ENCODE measurements at places on chromosomes 6 and 20.

DNA sequence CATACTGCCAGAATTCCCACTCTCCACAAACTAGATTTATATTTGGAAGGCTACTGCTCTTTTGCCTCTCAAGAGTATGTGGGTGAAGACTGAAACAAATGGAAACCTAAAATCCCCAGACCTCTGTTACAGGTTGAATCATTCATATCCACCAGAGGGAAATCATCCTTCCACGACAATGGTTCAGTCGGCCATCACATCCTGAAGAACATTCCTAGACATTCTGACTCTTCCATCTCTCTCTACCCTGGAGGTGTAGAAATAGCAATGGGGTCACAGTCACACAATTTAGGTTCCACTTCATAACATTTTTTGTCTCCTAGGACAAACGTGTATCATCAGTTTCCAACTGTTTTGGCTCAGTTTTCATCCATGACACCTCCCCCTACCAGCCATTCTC, 8.6 kb downstream of the GPX5 start:
- DNase-seq: no peak

DNA sequence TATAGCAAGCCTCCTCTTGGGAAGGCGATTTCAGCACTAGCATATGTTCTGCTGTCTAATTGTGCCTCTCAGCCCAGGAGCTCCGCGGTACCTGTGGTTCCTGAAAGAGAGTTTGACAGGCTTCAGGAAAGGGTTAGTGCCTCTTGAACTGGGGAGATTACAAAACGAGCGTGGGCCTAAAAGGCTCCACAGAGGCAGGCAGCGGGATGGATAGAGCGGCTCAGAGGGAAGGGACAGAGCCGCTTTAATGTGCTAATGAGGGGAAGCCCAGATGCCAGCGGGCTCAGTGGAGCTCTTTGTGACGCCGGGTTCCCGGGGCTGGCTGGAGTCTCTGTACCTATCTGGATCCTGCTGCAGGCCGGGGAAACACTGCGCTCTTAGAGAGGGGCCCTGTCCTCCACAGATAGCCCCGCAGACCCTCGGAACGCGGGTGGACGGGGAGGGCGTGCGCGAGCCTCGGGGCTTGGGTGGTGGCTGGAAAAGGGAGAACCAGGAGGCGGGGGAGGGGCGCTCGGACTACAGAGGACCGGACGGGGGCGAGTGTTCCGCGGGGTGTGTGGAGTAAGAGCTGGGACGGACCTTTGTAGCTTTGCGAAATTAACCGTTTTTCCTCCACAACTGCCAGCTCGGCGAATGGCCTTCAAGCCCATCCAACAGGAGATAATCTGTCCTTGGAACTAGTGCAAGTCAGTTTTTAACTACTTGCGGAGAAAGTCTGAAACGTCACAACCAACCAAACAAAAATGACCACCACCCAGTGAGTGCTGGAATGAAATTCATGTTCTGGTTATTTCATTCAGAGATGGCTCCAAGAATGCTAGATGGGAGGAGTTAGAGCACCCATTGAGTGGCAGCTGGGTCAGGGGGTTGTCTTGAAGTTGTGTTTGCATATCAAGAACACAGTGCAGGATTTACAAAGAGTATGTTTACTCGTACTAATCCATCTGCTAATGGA, 13.0 kb downstream of the SLC35F1 start:
- DNase-seq: peak; percentile 27

- no peak for DNase-seq
Measured at GRCh38 chr6:126167726-126168125, 172.2 kb upstream of the CENPW start.

DNA sequence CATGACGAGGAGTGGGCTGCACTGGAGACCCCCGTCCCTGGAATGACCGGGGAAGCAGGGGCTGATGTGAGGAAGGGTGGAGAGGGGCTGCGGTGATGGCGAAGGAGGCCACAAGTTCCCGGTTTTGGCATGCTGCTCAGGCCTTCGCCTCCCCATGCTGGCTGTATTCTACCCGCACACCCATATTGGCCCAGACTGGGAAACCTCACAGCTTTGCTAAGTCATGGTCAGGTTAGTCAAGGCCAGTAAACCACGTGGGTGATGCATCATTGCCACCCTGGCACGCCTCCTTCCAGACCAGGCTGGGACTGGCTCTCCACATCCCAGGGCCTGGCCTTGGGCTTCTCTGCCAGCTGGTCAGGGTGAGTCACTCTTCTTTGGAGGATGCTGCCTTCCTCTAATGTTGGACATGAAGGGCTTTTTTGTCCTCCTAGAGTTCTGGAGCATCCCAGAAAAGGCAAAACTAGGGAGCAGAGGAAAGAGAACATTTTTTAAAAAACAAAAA, 53.8 kb downstream of the PCNA start:
- DNase-seq: no peak

GRCh38 chr6:84847390-84848160, 83.2 kb upstream of the TBX18 start:
- no peak for DNase-seq

DNA sequence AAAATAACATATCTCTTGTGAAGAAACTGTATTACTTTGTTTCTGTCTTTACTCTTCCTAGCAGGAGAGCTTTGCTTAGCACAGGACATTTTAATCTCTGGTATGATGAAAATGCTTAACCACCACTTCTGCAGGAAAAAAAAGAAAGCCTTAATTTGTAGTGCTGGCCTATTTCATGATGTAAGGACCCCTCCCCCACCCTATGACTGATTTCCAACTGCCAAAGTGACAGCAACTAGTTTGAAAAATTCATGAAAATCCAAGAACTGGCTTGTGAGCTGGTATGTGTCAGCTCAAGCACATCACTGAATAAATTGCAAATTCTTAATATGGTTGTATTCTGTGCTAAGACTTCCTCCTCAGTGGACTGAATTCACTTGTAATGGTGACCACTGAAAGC, 125.3 kb downstream of the REV3L start:
- DNase-seq: no peak

GRCh38 chr6:133241901-133242636, 912 bp downstream of the EYA4 start:
- peak; percentile 20 for DNase-seq

- no peak for DNase-seq
Measured at GRCh38 chr6:4134841-4135664, at the start of gene ECI2. Gene ECI2 (minus strand): TSS chr6:4135575. CDS start chr6:4135560, 15 bp downstream.

GRCh38 chr20:36490191-36490590, 51.1 kb upstream of the MYL9 start:
- no peak for DNase-seq

DNA sequence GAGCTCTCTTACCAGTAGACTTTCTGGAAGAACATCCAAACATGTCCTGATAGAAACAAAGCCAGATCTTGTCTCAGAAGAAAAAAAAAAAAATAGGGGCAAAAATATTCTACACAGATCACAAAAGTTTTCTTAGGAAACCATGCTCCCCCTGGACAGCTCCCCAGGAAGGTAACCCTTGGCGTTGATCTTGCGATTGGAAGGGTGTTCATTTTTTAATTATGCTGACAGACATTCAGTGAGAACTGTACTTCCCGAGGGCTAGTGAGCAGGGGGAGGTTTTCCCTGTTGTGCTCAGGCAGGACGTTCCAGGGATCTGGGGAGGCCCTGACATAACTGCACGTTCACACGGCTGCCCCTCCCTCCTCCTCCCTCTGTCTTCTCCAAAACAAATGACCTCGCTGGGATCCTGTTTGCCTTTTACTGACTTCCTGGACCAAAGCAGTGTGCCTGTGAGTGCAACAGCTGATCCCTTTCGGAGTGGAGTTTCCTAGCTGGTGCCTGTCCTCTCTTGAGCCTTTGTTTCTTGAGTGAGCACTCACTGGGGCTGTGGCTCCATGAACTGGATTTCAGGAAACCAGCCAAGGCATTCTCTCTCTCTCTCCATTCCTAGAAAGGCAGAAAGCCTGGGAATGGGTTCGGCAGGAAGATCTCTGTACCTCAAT, 46.7 kb downstream of the MARCKS start:
- no peak for DNase-seq

GRCh38 chr6:43834528-43835155, 64.6 kb downstream of the VEGFA start:
- DNase-seq: no peak

- DNase-seq: no peak
Measured at GRCh38 chr20:24795436-24795835, 153.6 kb upstream of the CST7 start.

GRCh38 chr20:63154395-63154794, 61.5 kb downstream of the YTHDF1 start:
- no peak for DNase-seq

- no peak for DNase-seq
Measured at GRCh38 chr20:20363799-20364592, 3.9 kb upstream of the INSM1 start.

DNA sequence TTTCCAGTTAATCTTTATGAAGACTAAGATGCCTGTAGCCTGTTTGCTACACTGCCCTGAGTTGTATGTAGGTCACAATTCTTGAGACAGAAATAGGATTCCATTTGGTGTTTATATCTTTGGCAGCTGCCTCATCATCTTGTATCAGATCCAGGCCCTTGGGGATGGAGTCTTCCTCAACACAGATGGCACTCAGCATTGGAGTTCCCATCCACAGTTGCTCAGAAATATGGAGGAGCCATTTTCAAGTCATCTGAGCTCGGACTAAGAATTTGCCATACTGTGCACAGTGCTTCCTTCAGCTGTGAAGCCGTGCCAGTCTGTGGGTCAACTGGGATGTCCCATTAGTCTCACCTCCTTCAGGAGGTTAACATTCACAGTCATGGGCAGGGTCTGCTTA, 156.6 kb downstream of the ZDHHC14 start:
- DNase-seq: no peak

DNA sequence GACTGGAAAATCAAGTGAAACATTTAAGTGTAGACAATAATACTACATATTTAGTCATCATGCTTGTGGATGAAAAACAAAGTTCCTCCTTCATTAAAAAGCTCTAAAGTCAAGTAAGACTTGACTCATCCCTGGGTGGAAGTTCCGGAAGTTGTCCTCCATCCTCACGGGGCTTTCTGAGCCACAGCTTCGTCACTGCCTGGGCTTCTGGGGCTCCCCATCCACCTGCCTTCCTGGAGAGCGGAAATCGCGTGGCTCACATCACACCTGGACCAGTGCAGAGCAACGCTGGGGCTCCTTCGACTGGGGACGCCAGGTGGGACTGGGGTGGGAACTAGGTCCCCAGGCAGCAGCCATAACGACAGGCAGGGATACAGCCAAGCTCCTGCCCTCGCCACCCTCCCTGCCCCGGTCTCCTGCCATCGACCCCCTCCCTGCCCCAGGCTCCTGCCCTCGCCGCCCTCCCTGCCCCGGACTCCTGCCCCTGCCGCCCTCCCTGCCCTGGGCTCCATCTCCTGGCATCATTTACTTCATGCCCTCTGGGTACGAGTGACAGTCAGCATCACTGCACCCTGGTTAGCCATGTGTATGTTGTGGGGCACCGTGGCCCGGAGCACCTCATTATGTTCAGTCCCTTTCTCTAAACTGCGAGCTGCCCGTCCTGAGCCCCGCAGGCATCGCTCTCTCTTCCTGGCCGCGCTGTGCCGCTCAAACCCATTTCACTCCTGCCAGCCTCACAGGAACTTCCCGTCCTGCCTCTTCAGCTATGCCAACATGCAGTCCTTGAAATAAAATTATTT, 12.9 kb downstream of the THBS2 start:
- DNase-seq: no peak

- DNase-seq: no peak
Measured at GRCh38 chr20:64203037-64203777, 39.0 kb downstream of the MYT1 start.

GRCh38 chr6:108250240-108250866, 10.5 kb downstream of the SNX3 start:
- DNase-seq: no peak

- DNase-seq: no peak
Measured at GRCh38 chr6:44021589-44022295, 105.5 kb downstream of the MRPL14 start.

GRCh38 chr6:159934181-159934580, 34.7 kb upstream of the IGF2R start:
- DNase-seq: no peak

- no peak for DNase-seq
Measured at GRCh38 chr20:46282669-46283068, 25.6 kb downstream of the CDH22 start.

DNA sequence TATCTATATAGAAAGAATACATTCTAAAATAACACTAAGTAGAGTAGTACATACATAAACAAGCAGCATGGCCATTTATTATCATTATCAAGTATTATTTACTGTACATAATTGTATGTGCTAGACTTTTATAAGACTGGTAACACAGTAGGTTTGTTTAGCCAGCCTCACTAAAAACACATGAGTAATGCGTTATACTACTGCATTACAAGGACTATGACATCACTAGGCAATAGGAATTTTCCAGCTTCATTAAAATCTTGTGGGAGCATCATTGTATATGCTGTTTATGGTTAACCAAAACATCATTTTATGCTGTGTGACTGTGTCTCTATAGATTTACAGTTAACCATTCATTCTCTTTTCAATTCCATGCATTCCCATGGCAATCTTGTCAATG, 131.7 kb upstream of the HDGFL1 start:
- no peak for DNase-seq

DNA sequence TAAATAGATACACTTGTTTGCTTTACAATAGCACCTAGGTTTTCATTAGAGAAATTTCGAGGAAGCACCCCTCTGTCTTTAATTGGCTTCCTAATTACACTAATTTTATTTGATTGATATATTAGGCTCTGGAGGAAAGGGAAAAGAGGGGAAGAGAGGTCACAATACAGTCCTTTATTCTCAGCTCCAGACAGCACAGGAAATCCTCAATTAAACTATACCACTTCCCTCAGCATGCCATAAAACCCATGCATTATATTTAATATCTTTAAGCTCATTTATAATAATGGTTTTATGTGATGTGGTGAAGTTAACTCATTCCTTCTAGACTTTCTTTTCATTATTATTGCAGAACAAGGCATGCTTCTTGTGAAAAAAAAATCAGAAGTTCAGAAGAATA, 17.7 kb upstream of the PDE7B start:
- no peak for DNase-seq

- no peak for DNase-seq
Measured at GRCh38 chr6:40909811-40910210, 129.2 kb downstream of the UNC5CL start.

DNA sequence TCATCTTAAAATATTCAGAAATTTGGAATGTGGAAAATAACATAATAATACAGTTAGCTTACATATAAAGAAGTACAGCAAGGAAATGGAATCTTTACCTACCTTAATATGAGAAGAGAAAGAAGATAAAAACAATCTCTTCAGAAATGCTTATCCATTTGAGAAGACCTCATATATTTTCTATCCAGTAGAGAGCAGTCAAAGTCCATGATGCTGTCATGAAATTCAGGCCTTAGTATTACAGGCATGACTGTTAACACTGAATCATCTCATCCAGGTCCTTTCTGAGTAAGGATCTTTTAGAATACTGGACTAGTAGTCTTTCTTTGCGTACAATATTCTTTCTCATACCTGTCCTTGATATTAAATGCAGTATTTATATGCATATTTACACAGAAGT, 713.4 kb downstream of the CD109 start:
- DNase-seq: no peak

GRCh38 chr6:121158438-121158837, 175.8 kb downstream of the TBC1D32 start:
- DNase-seq: no peak

DNA sequence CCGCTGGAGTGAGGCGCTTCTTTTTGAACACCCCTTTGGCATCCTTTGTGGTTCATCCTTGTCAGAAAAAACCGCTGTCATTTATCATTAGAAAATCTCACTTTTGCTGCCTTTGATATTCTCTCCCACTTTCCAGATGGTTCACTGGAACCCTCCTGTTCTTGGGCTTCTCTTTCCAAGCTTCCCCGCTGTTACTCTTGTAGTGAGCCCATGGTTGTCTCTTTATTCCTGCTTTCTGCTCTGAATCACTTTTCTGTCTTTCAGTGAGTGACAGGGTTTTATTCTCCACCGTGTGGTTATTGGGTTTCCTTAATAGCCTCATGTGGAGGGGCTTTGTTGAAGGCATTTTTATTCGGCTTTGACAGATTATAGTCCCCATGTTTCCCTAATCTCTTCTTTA, 117.0 kb downstream of the FARS2 start:
- no peak for DNase-seq

All from progenitor cell of endocrine pancreas (in vitro differentiated cells).